Stomach (tissue), 19 donors: ENCODE measurements at places on chromosomes 6 and 20.

DNA sequence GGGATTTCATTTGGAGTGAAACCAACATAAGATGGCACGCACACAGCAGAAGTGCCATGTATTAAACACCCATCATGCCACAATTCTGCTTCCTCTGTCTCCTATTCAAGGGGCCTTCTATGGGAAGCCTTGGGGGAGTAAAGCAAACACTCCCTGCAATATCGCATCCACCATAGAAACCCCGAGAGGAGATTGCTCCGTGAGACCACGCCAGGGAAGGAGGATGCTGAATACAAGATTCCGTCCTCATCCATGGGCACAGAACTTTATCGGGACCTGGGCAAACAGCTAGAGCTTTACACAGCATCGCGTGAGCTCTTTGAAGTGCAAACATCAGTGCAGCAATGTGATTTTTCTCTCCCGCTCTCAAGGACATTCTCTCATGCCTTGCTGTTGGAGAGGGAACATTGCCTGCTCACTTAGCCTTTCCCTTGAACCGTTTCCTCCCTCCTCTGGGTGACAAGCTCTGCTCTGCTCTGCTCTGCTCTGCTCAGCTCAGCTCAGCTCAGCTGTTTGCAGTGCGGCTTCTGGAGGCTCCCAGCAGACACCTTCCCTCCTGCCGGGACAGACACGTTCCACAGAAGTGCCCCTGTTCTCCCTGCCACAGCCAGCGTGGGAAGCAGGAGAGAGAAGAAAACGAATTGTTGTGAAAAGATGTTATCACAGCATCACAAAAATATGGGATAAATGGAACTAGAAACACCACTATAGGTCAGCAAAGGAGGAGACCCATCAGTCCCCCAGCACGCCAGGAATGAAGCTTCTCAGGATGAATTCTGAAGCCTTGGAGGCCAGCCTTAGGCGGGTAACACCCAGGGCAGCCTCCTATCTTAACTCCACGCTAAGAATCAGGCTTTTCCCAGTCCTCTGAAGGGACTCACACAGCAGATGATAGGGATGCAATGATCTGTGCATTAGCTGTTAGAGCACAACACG lies 48.2 kb downstream of the RNASET2 start:
- no peak overlapping the region for H3K27ac ChIP-seq
- no peaks in the 10 kb centered on the region for H3K36me3 ChIP-seq
- H3K4me3 ChIP-seq = no peak overlapping the region
- H3K4me1 ChIP-seq = no peaks in the 10 kb centered on the region
- no peaks in the 10 kb centered on the region for H3K27me3 ChIP-seq

DNA sequence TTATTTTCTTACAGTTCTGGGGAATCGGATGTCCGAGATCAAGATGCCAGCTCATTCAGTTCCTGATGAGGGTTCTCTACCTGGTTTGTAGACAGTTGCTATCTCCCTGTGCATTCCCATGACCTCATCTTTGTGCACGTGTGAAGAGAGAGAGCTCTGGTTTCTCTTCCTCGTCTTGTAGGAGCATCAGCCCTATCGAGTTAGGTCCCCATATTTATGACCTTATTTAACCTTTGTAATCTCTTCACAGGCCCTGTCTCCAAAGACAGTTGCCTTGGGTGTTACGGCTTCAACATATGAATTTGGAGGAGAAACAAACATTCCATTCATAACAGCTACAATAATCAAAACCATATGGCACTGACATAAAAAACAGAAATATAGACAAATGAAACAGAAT lies 455.3 kb downstream of the HACE1 start:
- H3K27me3 ChIP-seq = no peaks in the 10 kb centered on the region
- DNase-seq = no peak
- no peak overlapping the region for H3K27ac ChIP-seq
- no peaks in the 10 kb centered on the region for H3K4me1 ChIP-seq

DNA sequence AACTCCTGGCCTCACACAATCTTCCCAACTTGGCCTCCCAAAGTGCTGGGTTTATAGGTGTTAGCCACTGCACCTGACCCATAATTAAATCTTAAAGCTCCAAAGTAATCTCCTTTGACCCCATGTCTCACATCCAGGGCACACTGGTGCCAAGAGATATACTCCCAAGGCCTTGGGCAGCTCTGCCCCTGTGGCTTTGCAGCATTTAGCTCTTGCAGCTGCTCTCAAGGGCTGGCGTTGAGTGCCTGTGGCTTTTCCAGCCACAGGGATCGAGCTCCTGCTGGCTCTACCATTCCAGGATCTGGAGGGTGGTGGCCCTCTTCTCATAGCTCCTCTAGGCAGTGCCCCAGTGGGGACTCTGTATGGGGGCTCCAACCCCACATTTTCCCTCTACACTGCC lies 49.3 kb upstream of the CD2AP start:
- H3K4me1 ChIP-seq = no peaks in the 10 kb centered on the region
- no peak overlapping the region for H3K4me3 ChIP-seq
- no peaks in the 10 kb centered on the region for H3K27me3 ChIP-seq

GRCh38 chr6:111603040-111603439 lies 2.6 kb downstream of the TRAF3IP2 start:
- H3K36me3 ChIP-seq = no peaks in the 10 kb centered on the region
- peaks cover 80% of the 10 kb centered on the region for H3K4me1 ChIP-seq
- peak overlapping the region; percentile 52 for H3K4me3 ChIP-seq
- no peaks in the 10 kb centered on the region for H3K27me3 ChIP-seq
- peak; percentile 80 for DNase-seq
- H3K27ac ChIP-seq = peak overlapping the region; percentile 96

DNA sequence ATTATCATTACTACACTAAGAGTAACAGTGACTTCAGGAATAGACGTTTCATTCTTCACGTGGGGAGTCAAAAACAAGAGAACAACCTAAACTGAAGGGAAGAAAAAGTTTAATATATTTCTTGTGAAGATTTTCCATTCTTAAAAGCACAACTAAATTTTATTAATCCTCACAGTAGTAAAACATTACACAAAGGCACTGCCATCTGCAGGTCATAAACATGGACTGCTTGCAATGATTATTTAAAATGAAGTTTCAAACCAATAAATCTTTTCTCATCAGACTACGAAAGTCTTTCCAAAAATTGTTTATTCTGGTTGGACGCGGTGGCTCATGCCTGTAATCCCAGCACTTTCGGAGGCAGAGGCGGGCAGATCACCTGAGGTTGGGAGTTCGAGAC lies 2.6 kb downstream of the NCOA5 start:
- H3K27me3 ChIP-seq = no peaks in the 10 kb centered on the region
- DNase-seq = peak; percentile 28
- H3K27ac ChIP-seq = peak overlapping the region; percentile 33
- peaks cover 74% of the 10 kb centered on the region for H3K4me1 ChIP-seq
- no peaks in the 10 kb centered on the region for H3K36me3 ChIP-seq

DNA sequence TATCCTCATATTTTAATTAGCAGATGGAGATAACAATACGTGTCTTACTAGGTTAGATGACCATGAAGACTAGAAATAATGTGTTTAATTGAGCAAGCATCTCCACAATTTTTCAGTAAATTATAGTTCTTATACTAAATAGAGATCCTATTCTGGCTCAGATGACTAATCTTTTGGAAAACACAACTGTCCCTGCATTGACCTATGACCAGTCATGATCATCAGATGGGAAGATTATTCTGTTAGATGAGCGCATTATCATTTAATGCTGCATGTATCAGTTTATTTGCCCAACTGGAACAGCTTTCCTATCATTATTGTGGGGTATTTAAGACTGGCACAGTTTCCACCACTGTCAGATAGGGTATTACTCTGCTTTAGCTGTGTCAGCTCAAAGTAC lies 185.5 kb downstream of the MOXD1 start:
- H3K4me3 ChIP-seq = no peak overlapping the region

DNA sequence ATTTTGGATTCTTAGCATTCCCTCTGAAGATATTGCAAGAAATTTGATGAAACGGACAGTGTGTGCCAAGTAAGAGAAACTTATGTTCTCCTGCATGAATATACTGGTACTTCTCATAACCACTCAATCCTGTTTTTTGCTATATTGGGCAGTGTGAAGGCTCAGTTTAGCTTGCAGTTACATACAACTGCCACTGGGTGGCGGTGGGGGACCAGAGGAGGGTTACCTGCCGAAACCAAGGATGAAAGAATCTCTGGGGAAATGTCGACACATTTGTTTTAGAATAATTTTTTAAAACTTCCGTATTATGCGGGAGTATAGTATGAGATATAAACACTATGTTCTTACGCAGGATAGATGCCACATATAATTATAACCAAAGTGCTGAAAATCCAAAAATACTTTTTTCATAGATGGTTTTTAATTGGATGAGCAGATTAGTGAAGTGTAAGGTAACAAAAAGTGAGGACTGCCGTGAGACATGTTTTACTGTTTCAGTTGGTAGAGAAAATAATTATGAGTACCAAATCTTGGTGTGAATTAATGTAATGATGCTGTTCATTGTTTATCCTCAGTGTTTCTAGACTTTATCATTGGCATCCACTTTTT lies 9.7 kb downstream of the TRMT11 start:
- no peaks in the 10 kb centered on the region for H3K27me3 ChIP-seq
- H3K27ac ChIP-seq = no peak overlapping the region
- peaks cover 32% of the 10 kb centered on the region for H3K36me3 ChIP-seq
- DNase-seq = peak; percentile 60
- H3K4me1 ChIP-seq = peaks cover 45% of the 10 kb centered on the region
- H3K4me3 ChIP-seq = no peak overlapping the region

GRCh38 chr20:24109008-24109407 lies 120.4 kb upstream of the GGTLC1 start:
- H3K27ac ChIP-seq = no peak overlapping the region
- no peak overlapping the region for H3K4me3 ChIP-seq
- no peaks in the 10 kb centered on the region for H3K36me3 ChIP-seq

- H3K36me3 ChIP-seq = peaks cover 23% of the 10 kb centered on the region
- no peak overlapping the region for H3K4me3 ChIP-seq
- H3K27me3 ChIP-seq = no peaks in the 10 kb centered on the region
- H3K4me1 ChIP-seq = no peaks in the 10 kb centered on the region
Measured at GRCh38 chr20:1912053-1912452, 16.8 kb downstream of the SIRPA start.

GRCh38 chr20:6697228-6697972 lies 70.1 kb upstream of the BMP2 start:
- no peaks in the 10 kb centered on the region for H3K36me3 ChIP-seq
- H3K4me3 ChIP-seq = no peak overlapping the region
- DNase-seq = no peak

- DNase-seq = no peak
- no peak overlapping the region for H3K4me3 ChIP-seq
- H3K27ac ChIP-seq = no peak overlapping the region
- no peaks in the 10 kb centered on the region for H3K27me3 ChIP-seq
- H3K4me1 ChIP-seq = no peaks in the 10 kb centered on the region
- no peaks in the 10 kb centered on the region for H3K36me3 ChIP-seq
Measured at GRCh38 chr6:100721256-100721655, 159.9 kb downstream of the ASCC3 start.

DNA sequence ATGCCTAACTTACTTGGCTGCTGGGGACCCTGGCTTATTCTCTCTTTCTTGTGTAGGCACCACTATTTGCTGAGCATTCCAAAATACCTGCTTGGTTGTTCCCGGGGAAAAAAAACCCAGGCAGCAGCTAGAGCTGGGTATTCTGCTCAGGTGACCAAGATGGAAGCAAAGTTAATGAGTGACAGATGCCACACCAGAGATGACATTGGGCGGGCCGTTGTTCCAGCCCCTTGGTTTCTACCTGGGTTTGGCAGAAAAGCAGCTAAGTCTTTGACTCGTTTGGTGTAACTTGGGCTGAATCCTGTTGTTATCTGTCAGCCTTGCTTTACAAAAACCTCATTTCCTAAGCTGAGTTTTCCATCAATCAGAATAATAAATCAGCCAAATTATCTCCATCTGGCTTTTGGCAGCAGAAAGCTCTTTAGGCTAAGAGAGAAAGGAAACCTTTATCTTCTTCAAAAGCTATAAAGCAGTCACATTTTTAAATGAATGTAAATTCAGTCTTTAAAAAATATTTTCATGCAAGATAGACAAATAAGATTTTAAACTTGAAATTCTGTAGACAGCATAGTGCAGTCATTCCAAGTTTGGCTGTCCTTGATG lies 202.0 kb upstream of the GMDS start:
- H3K27me3 ChIP-seq = no peaks in the 10 kb centered on the region
- DNase-seq = no peak
- H3K4me3 ChIP-seq = no peak overlapping the region
- no peak overlapping the region for H3K27ac ChIP-seq
- no peaks in the 10 kb centered on the region for H3K4me1 ChIP-seq
- H3K36me3 ChIP-seq = no peaks in the 10 kb centered on the region

DNA sequence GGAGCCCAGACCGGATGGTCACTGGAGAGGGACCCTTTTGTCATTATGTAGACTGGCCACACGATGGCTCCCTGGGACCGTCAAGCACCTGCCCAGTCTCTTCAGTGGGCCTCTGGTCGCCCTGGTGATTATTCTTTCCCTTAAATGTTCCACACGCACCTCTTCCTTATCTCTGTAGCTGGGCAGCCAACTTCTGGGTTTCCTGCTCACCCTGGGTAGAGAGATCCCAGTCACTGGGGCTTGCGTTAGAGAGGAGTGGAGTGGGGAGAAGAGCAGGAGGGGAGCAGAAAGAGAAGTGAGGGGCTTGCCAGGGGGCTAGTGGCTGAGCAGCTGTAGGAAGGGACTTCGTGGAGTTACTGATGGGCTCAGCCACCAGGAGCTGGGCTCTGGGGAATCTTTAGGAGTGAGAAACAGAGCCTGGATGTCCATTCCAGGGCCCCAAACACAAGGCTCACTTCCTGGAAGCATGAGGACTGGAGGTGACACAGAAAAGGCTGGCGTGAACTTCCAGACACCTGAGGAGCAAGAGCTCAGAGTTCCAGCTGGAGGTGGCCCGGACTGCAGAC lies 150.1 kb downstream of the DHX35 start:
- no peaks in the 10 kb centered on the region for H3K27me3 ChIP-seq
- peak; percentile 71 for DNase-seq
- no peaks in the 10 kb centered on the region for H3K4me1 ChIP-seq
- no peak overlapping the region for H3K27ac ChIP-seq
- H3K4me3 ChIP-seq = no peak overlapping the region

GRCh38 chr6:338815-339262 lies 46.6 kb downstream of the DUSP22 start:
- peaks cover 9% of the 10 kb centered on the region for H3K36me3 ChIP-seq
- no peak for DNase-seq
- H3K4me3 ChIP-seq = no peak overlapping the region
- no peak overlapping the region for H3K27ac ChIP-seq
- no peaks in the 10 kb centered on the region for H3K4me1 ChIP-seq
